ENCODE measurements at places on chromosomes 13 and 19.
A peak's percentile ranks its signal among the peaks of the same experiment; 100 is the strongest.

GRCh38 chr13:43686557-43686956, 100.2 kb downstream of the ENOX1 start:
- DNase-seq: no peak

- DNase-seq: no peak
Measured at GRCh38 chr19:17370026-17370587, 7.0 kb downstream of the PLVAP start.

- peak; percentile 63 for DNase-seq
Measured at GRCh38 chr13:19984430-19985218, 26.1 kb downstream of the ZMYM2 start.

DNA sequence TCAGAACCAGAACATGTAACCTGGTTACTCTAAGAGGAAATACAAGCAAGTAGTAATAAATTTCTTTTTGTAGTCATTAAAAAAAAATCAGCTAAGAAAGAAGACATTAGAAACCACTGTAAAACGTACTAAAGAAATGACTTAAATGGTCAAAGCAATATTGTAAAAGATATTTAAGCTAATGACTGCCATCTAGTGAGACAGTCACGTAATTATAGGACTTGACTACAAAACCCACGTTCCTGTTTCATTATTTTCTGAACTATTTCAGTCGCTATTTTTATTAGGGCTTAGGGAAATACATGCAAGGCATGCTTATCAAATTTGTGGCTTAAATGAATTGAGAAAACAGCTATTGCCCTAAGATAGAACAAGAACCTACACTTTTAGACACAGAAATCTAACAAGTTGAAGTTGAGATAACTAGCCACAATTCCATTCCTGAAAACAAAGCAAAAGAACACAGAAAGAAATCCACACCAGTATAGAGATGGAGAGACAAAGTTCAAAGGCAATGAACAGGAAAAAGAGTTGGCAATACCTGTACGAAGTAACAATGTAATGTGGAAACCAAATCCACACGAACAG, 17.9 kb downstream of the ALG5 start:
- DNase-seq: peak; percentile 52

DNA sequence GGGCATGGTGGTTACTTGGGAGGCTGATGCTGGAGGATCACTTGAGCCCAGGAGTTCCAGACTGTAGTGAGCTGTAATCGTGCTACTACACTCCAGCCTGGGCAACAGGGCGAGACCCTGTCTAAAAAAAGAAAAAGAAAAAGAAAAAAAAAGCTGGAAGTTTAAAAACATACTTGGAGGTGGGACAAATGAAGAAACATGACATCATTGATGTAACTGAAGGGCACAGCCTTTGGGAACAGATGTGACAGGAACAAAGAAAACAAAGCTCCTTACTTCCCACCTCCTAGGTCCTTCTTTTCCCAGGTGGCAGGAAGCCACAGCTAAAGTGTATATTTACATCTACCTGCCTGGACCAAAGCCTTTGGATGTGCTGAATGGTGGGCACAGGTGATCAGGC, 1.9 kb downstream of the PEX11G start:
- DNase-seq: no peak

- no peak for DNase-seq
Measured at GRCh38 chr19:35901854-35902661, at the start of gene HCST. TSS of gene HCST (plus strand) at chr19:35902529. CDS start at chr19:35902594, 65 bp downstream.

GRCh38 chr19:38475176-38475575, 41.7 kb downstream of the RYR1 start:
- no peak for DNase-seq

GRCh38 chr19:29845574-29846176, 33.9 kb downstream of the CCNE1 start:
- DNase-seq: peak; percentile 29

DNA sequence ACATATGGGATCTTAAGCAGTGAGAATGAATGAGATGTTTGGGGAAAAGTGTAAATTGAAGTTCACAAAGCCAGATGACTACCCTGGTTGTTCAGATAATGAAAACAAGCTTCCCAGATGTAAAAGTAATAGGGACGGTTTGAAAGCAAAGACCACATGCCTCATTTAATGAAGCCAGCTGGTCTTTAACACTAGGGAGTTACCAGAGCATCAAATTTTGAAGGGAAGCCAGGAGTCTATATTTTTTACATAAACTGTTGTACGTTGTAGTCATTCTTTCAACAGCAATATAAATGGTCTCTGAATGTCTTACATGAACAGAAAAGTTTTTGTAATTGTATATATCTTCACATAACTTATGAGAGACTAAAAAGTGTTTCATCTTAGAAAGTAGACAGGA, 2604.5 kb upstream of the PCDH20 start:
- DNase-seq: no peak

- no peak for DNase-seq
Measured at GRCh38 chr19:19418555-19419260, 13.2 kb downstream of the GATAD2A start.

DNA sequence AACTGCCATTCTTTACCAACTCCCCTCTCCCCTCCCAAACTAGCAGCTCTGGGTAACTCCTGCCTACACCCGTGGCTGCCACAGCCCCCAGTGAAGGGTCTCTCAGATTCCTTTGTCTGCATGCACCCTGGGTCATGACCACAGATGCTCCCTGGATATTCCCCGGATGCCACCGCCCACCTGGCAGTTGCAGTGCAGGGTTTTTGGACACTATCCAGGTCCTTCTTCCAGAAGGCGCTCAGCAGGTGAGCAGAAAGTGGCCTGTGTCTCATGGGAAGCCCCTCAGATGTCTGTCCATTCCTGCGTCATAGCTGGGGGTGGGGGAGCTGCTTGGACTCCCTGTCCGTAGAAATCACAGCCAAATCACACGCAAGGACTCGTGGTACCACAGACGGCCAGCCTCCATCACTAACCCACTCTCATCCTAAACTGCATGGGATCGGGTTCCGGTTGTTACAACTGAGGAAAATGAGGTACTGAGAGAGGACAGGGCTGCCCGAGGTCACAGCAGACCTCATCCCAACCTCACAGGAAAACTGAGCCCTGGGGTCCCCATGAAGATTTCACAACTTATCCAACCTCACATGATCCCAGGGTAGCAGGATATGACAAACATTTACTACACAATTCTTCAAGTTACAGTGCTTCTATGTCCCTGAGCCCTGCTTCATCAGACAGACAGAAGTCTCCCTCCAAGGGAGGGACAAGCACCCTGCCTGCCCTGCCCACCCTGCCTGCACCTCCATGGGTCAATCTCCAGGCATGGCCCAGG, 38.6 kb downstream of the ELL start:
- no peak for DNase-seq

- DNase-seq: peak; percentile 91
Measured at GRCh38 chr13:104014803-104015645, 948.8 kb upstream of the SLC10A2 start.

GRCh38 chr13:36453516-36453915, 21.2 kb downstream of the CCNA1 start:
- peak; percentile 34 for DNase-seq

- no peak for DNase-seq
Measured at GRCh38 chr13:98570929-98571372, 6.0 kb downstream of the STK24 start.

DNA sequence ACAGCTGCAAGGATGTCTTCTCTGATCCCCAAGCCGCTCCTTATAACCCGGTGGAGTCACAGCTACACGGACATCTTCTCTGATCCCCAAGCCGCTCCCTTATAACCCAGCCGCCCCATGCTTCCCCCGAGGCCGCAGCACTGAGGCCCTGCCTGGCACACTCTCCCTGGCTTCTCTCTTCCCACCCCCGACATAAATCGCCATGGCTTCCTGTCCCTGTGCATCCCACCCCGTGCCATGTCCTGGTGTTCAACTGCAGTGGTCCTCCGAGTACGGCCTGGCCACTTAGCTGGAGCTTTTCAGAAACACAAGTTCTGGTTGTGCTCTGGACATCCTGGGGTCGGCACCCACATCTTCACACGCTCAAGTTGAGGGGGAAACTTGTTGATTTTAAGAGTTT, 60.4 kb downstream of the RASA3 start:
- DNase-seq: no peak

- no peak for DNase-seq
Measured at GRCh38 chr13:97502181-97502580, 68.2 kb downstream of the RAP2A start.

DNA sequence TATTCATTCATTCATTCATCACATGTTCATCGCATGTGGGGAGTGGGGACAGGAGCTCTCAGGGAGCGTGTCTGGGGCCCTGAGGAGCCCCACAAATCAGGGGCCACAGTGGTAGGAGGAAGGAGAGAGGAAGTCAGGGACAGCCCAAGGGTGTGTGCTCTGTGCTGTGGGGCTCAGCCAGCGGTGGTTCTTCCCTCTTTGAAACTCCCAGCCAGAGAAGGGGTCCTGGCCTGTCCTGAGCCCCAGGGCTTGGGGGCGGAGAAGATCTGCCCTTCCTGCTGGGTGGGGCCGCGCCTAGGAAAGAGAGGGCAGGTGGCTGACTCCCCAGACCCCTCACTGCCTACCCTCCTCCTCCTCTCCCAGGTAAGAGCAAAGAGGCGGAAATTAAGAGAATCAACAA, 14.6 kb downstream of the AP2A1 start:
- DNase-seq: no peak

- DNase-seq: peak; percentile 70
Measured at GRCh38 chr19:19342086-19343015, 21.7 kb downstream of the MAU2 start.

DNA sequence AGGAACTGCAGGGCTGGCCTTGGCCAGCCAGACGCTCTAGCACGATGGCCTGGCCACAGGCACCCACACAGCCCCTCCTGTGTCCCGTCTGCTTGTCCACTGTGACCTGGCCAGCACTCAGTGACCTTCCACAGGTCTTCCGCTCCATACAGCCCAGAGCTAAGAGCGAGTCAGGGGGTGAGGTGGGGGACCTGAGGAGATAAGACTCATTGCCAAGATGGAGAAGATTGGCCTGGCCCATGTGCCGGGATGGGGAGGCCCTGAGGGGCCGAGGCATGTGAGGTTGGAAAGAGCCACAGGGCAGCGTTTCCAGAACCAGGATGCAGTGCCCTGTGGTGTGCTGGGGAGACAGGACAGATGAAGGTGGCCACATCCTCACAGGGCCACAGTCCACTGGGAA, 10.2 kb upstream of the SLC7A9 start:
- no peak for DNase-seq

DNA sequence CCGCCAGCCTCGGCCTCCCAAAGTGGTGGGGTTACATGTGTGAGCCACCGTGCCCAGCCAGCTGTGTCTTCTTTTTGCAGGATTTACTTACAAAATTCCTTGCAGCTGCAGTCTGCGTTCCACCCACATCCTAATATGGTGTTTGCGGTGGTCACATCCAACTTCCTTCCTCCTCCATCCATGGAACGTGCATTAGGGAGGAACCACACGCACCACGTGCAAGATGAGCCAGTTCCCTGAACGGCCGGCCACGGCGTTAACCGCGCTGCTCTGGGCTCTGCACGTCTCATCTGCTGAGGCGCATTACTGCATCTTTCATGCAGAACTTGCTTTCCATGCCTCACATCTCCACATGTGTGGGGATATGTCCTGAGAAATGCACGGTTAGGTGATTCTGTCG, 13.0 kb upstream of the SIGLEC11 start:
- no peak for DNase-seq

DNA sequence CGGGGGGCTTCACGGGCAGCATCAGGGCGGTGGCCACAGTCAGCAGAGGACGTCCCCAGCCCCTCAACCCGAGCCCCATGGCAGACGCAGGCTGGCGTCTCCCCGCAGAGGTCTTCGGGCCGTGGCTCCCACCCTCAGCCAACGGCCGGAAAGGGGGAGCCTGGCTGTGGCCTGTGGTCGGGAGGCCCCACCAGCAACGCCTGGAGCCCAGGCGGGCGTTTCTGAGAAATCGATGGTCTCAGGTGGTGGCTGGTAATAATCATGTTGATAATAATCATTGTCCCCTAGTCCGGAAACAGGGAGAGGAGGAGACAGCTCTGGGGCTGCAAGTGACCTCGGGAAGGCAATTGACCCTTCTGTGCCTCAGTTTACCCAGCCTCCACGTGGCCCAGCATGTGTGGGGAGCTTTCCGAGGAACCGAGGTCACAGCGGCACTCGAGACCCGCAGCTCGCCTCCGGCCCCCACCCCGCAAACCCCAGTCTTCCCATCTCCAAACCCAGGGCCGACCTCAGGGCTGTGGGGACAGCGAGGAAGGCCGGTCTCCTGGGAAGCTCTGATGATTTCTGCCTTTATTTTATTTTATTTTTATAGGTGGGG, at the start of gene PRSS57:
PRSS57 (minus strand) TSS at position 101 of the 598 bp plus-strand sequence; CDS start at position 79, 22 bp downstream.
- DNase-seq: no peak

GRCh38 chr19:55809381-55810058, 22.3 kb downstream of the NLRP11 start:
- DNase-seq: no peak

- no peak for DNase-seq
Measured at GRCh38 chr19:3112375-3113099, 18.4 kb downstream of the GNA11 start.

GRCh38 chr19:56504581-56504980, 3.1 kb upstream of the ZNF471 start:
- peak; percentile 60 for DNase-seq

GRCh38 chr13:96273196-96273595, 183.3 kb downstream of the HS6ST3 start:
- DNase-seq: no peak

- DNase-seq: no peak
Measured at GRCh38 chr13:71861769-71862458, 5.1 kb downstream of the DACH1 start.

GRCh38 chr19:43681821-43682220, 11.9 kb upstream of the PLAUR start:
- DNase-seq: no peak

- no peak for DNase-seq
Measured at GRCh38 chr13:43647471-43647870, 139.3 kb downstream of the ENOX1 start.

- DNase-seq: no peak
Measured at GRCh38 chr19:58118979-58119733, 21.1 kb upstream of the ZSCAN18 start.

GRCh38 chr19:40286235-40286970, 1.3 kb upstream of the AKT2 start:
- DNase-seq: no peak

DNA sequence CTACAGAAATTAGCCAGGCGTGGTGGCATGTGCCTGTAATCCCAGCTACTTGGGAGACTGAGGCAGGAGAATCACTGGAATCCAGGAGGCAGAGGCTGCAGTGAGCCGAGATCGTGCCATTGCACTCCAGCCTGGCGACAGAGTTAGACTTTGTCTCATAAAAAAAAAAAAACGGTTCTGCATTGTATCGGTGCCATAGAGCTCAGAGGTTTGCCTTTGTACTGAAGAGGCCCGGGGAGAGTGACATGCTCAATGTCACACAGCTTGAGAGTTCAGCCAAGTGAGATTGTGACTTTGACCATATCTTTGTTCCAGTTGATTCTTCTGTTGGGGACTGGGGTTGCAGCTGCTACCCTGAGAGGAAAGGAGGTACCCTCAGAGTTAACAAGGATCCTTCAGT, 4.3 kb downstream of the HAUS8 start:
- no peak for DNase-seq

DNA sequence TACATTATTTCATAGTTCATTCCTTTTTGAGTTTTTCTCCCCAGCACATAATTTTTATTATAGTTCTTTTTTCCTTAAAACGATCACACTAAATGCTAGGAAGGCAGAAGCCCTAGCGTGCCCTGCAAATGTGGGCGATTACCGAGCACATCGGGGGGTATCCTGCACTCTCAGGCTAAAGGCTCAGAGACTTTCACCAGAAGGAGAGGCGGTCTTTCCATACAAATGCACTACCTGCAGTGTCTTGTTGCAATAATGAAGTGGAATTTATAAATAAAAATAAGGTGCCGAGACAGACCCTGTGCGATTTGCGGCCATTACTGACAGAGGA, 29.3 kb upstream of the SPACA7 start:
- no peak for DNase-seq

- DNase-seq: peak; percentile 91
Measured at GRCh38 chr19:32287811-32288227, 57.6 kb upstream of the ZNF507 start.

- DNase-seq: no peak
Measured at GRCh38 chr19:34910770-34911169, 15.9 kb upstream of the ZNF30 start.

All from cardiac muscle cell (in vitro differentiated cells and primary cell).